Stomach (tissue), 19 donors: ENCODE measurements at places on chromosomes 16 and 17. TPM values are rescaled to one million over a fixed set of nuclear protein-coding genes. Genes with fewer than 3 reads are reported as not detected.

DNA sequence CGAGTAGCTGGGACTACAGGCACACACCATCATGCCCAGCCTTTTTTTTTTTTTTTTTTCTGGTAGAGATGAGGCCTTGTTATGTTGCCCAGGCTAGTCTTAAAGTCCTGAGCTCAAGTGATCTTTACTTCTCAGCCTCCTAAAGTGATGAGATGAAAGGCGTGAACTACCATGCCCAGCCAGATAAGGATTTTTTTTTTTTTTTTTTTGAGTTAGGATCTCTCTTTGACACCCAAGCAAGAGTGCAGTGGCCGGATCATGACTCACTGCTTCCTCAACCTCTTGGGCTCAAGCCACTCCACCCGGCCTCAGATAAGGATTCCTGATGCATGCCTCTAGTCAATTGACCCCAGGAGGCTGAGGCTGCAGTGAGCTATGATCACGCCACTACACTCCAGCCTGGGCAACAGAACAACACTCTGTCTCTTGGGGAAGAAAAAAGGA is 11.2 kb upstream of the PLEKHG4 start:
- no peaks in the 10 kb centered on the region for H3K27me3 ChIP-seq
- H3K36me3 ChIP-seq = no peaks in the 10 kb centered on the region
- no peak overlapping the region for H3K27ac ChIP-seq
- H3K4me1 ChIP-seq = no peaks in the 10 kb centered on the region

DNA sequence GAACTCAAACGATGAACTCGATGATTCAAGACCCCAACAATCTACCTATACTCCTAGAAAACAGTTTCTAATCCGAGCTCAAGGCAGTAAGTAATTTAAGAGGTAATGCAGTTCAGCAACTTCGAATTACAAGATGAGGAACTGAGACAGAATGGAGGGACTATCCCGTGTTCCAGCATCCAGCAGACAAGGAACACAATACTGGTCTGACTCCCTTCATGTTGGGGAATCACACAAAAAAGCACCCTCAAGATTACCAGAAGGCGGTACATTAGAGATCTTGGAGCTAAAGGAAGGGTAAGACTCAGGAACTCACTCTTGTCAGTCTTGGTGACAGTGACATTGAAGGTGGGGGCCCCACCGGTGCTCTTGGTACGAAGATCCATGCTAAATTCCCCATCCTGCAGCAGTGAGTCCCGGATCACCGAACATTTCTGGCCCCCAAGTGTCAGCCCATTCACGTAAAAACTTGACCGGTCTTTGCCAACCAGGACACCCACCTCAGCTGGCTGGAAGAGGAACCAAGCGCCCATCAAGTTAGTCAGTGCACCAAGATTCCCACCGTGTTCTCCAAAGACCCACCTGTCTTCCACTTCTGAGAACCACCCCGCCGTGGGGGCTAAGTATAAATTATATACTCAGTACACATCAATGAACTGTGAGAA is 1.9 kb downstream of the PFN1 start:
- H3K36me3 ChIP-seq = peaks cover 51% of the 10 kb centered on the region
- H3K27ac ChIP-seq = peak overlapping the region; percentile 96
- H3K27me3 ChIP-seq = no peaks in the 10 kb centered on the region
- DNase-seq = no peak
- H3K4me1 ChIP-seq = peaks cover 73% of the 10 kb centered on the region

The MYH11 gene
- total RNA-seq = 1,297 TPM

- H3K4me1 ChIP-seq = peaks cover 27% of the 10 kb centered on the region
- no peaks in the 10 kb centered on the region for H3K27me3 ChIP-seq
- H3K36me3 ChIP-seq = no peaks in the 10 kb centered on the region
- H3K4me3 ChIP-seq = no peak overlapping the region
- DNase-seq = peak; percentile 74
Measured at GRCh38 chr17:36188891-36189306, 7.7 kb downstream of the CCL3L1 start.

GRCh38 chr16:48433850-48434530 is 48.8 kb upstream of the SIAH1 start:
- H3K36me3 ChIP-seq = no peaks in the 10 kb centered on the region
- H3K27ac ChIP-seq = no peak overlapping the region
- no peak for DNase-seq
- no peaks in the 10 kb centered on the region for H3K27me3 ChIP-seq
- H3K4me1 ChIP-seq = peaks cover 8% of the 10 kb centered on the region

The TMEM11 gene
- 2.3 TPM for total RNA-seq

The RHBDF1 gene
- total RNA-seq = 185 TPM

DNA sequence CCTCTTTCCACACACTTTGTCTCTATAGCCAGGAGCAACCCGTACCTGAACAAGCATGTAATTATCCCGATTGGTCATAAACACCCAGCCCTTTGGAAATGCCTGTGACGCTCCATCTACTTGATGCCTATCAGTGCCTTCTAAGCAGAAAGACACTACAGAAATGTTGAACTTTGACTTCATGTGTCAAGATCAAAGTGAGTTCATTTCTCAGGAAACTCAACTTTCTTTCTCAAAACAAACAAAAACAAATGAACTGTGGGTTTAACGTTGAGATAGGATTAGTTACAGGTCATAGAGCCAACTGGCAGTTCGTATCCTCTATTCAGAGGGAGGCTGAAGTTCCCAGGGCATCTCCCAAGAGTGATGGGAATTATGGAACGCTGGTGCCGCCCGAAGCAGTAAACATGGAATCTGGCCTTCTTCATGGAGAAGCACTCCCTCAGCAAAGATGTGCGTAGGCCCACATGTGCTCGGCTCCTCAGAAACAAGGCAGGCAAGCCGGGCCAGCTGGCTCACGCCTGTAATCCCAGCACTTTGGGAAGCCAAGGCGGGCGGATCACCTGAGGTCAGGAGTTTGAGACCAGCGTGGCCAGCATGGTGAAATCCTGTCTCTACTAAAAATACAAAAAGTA is 9.5 kb downstream of the SLC6A4 start:
- DNase-seq = no peak
- no peaks in the 10 kb centered on the region for H3K27me3 ChIP-seq
- H3K36me3 ChIP-seq = no peaks in the 10 kb centered on the region
- H3K4me3 ChIP-seq = no peak overlapping the region

The FOXJ1 gene
- total RNA-seq = 1.3 TPM

DNA sequence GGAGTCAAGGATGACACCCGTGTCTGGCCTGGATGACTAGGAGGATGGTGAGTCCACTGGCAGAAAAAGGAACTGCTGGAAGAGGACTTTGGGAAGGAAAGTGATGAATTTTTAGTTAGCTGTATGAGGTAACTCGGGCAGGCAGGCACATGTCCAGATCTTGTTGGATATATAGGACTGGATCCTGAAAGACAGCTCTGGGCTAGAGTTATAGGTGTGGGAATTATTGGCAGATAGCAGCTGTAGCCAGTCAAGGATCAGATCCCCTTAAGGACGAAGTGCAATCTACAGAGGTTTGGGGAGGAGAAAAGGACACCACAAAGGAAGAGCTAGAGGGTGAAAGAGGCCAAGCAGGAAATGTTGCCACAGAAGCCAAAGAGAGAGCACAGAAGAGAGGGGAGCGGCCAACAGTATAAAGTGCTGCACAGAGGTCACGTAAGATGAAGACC is 10.1 kb downstream of the CYB5D1 start:
- peak; percentile 7 for DNase-seq
- no peaks in the 10 kb centered on the region for H3K27me3 ChIP-seq
- H3K4me3 ChIP-seq = no peak overlapping the region
- H3K27ac ChIP-seq = no peak overlapping the region
- peaks cover 17% of the 10 kb centered on the region for H3K4me1 ChIP-seq
- H3K36me3 ChIP-seq = no peaks in the 10 kb centered on the region

The KRTAP17-1 gene
- not detected for total RNA-seq

GRCh38 chr17:78583091-78583490 is 5.9 kb upstream of the DNAH17 start:
- H3K27ac ChIP-seq = no peak overlapping the region
- H3K36me3 ChIP-seq = no peaks in the 10 kb centered on the region
- no peaks in the 10 kb centered on the region for H3K4me1 ChIP-seq
- H3K4me3 ChIP-seq = no peak overlapping the region
- H3K27me3 ChIP-seq = no peaks in the 10 kb centered on the region

DNA sequence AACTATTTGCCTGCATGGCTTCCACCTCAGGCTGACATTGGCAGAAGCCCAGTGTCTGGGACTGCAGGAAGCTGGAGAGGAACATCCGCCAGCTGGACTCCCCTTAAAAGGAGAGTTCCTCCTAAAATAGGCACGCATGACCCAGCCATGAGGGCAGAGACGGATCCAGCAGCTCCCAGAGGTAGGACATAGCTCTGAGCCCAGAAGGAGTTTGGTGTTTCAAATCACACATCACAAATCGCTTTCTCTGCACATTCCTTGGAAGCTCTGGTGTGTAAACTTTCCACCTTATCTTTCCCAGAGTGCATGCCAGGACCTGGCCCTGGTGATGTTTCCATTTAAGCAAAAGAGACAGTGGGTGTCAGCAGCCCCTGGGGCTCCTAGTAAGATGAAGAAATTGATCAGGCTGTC is 231.1 kb upstream of the CDH5 start:
- H3K36me3 ChIP-seq = no peaks in the 10 kb centered on the region
- H3K4me3 ChIP-seq = no peak overlapping the region
- H3K27me3 ChIP-seq = no peaks in the 10 kb centered on the region
- H3K27ac ChIP-seq = no peak overlapping the region
- H3K4me1 ChIP-seq = peaks cover 10% of the 10 kb centered on the region

The KRT27 gene
- total RNA-seq = not detected
